ENCODE measurements at places on chromosomes 2 and 18.

DNA sequence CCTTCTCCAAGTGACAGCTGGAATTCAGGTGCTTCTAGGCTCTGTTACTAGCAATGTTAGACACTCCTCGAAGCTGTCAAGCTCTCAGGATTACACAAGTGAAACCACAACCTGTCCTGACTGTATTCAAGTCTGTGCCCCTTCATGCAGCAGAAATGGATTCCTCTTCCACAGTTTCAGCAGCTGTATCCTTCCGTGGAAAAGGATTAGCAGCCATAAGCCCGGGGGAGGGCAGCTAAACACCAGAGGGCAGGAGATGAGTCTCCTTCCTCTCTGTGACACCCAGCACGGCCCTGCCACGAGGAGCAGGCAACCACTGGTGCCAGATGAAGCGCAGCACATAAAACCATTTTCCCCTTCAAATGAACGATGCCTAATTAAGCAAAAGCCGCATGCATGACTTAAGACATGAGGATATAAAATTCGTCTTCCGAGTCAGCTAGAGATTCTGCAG is 1.2 kb downstream of the ST3GAL5 start:
- peak; percentile 27 for DNase-seq

- no peak for DNase-seq
These were observed 8.3 kb downstream of the TRIM54 start for GRCh38 chr2:27290549-27290948.

- DNase-seq: no peak
These were observed 51.7 kb upstream of the OTOF start for GRCh38 chr2:26529406-26530239.

DNA sequence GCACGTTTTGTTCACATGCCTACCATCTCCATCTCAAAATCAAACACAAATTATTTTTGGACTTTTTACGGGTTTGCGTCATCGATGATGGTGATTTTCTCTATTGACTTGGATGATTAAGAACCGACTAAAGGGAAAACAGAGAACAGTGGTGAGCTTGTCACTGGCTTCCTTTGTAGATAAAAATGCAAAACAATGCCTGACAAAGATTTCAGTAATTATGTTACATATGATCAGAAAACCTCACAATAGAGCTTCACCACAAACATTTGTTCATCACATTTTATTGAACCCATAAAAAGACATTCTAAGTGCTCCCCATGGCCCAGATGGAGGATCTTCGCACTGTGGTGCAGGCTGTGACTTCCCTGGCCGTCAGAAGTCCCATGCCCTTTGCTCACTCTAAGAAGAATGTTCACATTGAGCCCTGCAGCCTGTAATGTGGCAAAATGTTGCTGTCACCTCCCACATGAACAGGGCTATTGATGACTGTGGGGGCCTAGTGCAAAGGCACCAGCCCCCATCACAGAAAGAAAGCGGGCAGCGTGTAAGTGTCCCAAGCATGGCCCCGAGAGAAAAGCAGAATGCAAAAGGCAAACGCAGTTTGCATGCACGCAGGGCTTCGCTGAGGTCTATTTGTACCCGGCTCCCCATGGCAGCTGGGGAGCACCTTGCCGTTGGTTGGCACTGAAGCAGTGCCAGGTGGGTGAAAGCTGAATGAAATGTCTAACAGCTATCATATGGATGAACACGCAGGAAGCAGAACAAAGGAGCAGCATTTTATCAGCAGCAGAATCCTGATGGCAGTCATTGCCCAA is 60.6 kb downstream of the BCL2 start:
- no peak for DNase-seq

DNA sequence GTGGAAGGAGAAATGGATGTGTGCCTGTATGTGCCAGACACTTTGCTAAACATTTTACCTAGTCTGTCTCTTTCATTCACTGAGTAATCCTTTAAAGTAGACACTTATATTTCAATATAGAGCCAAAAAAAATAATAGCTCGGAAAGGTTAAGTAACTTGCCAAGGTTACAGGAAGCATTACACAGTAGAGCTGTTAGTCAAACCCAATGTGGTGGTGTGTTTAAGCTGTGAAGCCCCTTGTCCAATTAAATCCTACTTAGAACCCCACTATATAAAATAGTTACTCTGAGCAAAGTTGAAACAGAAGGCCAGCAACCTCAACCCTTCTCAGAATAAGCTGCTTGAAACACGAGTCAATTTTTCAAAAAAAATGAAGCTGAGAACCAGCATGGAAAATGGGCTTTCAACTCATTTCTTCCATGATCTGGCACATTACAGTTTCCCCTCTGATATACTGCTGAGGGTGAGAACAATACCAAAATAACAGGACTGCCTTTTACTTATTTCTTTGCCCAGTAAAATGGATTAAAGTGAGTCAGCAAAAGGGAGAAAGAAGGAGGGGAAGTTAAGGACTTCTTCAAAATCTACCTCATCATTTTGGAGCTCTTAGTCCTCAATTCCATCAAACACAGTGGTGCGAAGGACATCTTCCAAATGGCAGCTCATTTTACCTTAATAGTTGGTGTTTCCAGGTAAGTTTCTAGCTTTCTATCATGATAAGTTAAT is 7.9 kb downstream of the RDH14 start:
- DNase-seq: no peak

DNA sequence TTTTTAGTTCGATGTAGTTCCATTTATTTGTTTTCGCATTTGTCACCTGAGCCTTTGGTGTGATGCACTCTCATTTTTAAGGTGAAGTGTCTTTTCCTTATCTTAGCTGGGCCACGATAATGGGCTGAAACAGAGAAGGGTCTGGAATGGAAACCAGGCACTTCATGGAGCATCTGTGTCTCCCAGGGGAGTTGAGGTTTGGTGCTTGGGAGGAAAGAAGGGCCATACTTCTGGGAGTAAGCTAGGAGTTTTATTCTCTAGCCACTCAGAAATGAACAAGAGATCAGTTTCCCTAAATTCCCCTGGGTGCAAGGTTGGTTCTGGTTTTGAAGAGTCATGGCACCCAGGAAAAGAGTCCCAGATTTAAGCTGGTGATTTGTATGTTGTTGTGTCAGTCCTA is 179.4 kb upstream of the CXCR4 start:
- no peak for DNase-seq

DNA sequence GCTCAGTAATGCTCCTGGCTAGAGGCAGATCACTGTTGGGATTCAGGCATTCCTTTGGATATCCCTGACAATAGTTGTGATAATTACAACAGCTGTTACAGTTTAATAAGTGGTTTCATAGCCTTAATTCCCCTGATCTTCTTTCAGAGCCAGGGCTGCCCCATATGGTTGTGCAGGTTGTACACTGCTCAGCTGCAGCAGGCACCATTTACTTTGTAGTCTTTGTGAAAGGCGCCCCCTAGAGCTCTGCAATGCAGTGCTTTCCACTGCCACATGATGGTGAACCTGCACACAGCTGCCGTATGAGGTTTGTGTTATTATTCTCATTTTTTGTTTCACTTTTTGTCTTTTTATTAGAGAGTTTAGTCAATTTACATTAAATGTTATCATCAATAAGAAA is 239.1 kb downstream of the KCNS3 start:
- DNase-seq: no peak
